ENCODE measurements at places on chromosomes 3 and 15.
A peak's percentile ranks its signal among the peaks of the same experiment; 100 is the strongest.

DNA sequence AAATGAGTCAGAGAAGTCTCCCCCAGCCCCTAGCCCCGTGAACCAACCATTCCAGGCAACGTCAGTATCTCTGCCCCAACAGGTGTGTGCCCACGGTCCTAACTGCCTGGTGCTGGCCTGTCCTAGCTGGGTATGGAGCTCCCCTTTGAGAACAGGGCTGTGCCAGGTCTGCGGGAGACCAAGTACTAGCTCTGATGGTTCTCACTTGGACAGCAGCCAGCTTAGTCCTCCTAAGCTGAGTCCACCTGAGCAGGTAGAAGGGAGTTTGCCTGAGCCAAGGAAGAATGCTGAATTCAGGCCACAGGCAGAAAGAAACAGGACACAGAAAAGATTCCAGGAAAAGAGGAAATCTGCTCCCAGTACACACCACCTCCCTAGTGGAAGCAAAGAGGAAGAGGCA lies 33.1 kb upstream of the PARL start:
- no peak for DNase-seq

DNA sequence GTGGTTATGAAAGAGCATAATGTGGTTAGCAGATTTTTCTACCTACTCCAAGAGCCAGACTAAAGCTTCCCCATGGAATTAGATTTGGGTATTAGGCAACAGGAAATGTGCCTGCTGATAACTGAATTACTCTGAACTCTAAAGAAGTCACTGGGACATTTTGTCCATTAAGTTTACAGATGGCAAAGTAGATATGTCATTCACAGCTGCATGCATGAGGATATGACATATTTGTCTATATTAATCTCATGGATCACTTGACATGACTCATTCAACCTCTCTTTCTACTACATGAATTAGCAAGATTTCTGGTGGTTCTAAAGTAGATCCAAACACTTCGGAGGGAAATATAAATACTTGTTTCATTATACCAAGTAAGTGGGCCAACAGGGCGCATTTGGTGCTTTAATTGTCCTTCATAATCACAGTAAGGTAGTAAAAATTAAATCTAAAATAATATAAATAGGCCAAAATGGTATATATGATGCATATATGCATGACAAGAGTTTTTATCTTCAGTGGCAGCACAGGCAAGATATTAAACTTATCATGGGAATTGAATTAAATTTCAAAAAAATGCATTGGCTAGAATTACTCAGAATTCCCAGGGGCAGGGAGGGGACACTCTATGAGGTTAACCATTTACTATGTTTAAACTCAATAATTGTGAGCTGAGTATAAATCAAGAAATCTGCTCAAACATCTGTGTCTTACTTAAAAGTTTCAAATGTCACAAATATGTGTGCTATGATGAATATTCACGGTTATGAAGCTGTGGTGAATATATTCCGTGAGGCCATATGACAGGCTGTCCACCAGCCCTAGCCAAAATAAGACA lies 365.3 kb upstream of the KCNMB2 start:
- DNase-seq = no peak

DNA sequence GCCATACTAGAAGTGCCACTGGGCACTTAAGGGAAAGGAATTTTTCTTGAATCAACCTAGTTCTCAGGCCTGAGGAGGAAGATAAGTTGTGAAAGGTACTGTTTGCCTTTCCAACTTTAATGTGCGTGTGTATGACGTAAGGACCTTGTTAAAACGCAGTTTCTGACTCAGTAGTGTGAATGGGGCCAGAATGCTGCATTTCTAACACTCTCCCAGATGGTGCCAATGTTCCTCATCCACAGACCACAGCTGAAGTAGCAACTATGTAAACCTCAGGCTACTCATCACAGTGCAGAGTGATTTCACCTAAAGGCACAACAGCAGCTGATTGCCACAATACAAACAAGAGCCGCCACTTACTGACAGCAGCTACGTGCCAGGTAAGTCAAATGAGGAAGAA lies 103.6 kb downstream of the OTOL1 start:
- no peak for DNase-seq

- peak; percentile 60 for DNase-seq
These were observed 45.2 kb downstream of the TYRO3 start for GRCh38 chr15:41603941-41604911.

GRCh38 chr15:100569391-100569790 lies 32.6 kb downstream of the LINS1 start:
- no peak for DNase-seq

Data from renal pelvis (tissue), 12 donors.